ENCODE measurements at places on chromosomes 5 and 9. TPM values are rescaled to one million over a fixed set of nuclear protein-coding genes. Genes with fewer than 3 reads are reported as not detected.

EEIG1 gene
- total RNA-seq = 12.4 TPM

FGF1 gene
- total RNA-seq = 2.9 TPM

GPR151 gene
- total RNA-seq = not detected

TAF11L5 gene
- total RNA-seq = not detected

PRSS3 gene
- total RNA-seq = 1.4 TPM

CAMK2A gene
- 2.5 TPM for total RNA-seq

MRPL36 gene
- 56.1 TPM for total RNA-seq

KIF12 gene
- not detected for total RNA-seq

GLRA1 gene
- total RNA-seq = not detected

TRIM36 gene
- 5.7 TPM for total RNA-seq

SLC6A19 gene
- not detected for total RNA-seq

ADAMTSL1 gene
- total RNA-seq = 81.7 TPM

SLC6A3 gene
- total RNA-seq = not detected

ERCC6L2 gene
- 96.4 TPM for total RNA-seq

AGGF1 gene
- total RNA-seq = 16.4 TPM
